ENCODE measurements at places on chromosomes 3 and 15.

- no peak for DNase-seq
Observed at GRCh38 chr3:37032961-37033360, 39.6 kb downstream of the MLH1 start.

DNA sequence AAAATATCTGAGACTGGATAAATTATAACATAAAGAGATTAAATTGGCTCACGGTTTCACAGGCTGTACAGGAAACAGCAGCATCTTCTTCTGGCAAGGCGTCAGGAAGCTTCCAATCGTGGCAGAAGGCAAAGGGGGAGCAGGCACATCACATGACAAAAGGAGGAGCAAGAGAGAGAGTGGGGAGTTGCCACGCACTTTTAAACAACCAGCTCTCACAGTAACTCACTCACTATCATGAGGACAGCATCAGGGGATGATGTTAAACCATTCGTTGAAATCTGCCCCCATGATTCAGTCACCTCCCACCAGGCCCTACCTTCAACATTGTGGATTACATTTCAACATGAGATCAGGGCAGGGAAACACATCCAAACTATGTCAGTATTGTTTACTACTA, 114.5 kb upstream of the SPATA16 start:
- DNase-seq, result no peak

GRCh38 chr15:40593588-40594428, at the start of gene KNL1:
Gene KNL1, plus strand, starts transcription at chr15:40594249. Its CDS starts 8,683 bp downstream, at chr15:40602932.
- peak; percentile 98 for DNase-seq

DNA sequence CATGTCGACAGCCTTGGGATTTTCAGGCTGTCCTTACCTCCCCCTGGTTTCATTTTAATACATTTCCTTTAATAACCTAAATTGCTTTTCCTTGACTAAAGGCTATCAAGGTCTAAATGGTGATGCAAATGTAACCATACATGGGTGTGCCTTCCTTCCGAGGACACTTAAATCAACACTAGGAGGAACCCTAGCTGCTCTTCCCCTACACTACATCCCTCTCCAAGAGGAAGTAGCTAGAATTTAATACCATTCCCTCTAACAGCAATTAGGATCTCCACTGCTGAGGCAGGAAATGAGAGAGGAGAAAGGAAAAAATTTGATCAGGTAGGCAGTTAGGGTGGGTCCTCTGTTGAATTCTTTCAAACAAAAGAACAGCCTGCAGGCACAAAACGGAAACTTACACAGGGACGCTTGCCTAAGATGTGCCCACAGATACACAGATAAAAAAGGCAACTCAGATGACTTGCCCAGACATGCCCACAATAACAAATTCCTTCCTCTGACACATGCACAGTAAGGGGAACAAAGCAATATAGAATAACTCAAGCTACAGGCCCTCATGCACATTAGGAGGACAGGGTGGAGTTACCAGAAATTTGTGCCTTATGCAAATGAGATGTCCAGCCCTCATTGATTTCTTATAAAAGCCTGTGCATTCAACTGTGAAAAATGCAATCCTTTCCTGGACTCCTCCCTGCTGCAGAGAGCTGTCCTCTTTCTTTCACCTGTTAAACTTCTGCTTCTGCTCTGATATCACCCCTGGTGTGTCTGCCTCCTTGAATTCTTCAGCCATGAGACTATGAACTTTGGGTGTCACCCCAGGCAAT, 1024.4 kb upstream of the CADM2 start:
- DNase-seq, result no peak

DNA sequence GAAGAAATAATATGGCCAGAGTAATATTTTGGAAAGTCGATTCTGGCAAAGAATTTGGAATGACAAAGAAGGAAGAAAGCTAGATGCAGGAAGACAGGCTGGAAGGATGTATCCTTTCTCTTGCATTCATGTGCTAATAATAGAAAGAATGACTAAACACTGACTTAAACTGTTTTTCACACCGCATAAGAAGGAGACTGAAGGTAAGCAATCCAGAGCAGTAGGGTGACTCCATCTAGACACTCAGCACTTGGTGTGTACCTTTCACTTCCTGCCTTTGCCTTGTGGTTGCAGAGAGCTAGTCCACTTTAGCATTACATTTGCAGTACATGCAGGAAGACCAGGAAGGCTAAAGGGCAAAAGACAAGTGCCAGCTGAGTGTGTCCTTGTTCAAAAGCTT, 234.6 kb downstream of the RBMS3 start:
- no peak for DNase-seq
